ENCODE measurements at places on chromosomes 12 and 14.
A peak's percentile ranks its signal among the peaks of the same experiment; 100 is the strongest.

- no peak for DNase-seq
These were observed 175.1 kb upstream of the SFSWAP start for GRCh38 chr12:131535779-131536178.

DNA sequence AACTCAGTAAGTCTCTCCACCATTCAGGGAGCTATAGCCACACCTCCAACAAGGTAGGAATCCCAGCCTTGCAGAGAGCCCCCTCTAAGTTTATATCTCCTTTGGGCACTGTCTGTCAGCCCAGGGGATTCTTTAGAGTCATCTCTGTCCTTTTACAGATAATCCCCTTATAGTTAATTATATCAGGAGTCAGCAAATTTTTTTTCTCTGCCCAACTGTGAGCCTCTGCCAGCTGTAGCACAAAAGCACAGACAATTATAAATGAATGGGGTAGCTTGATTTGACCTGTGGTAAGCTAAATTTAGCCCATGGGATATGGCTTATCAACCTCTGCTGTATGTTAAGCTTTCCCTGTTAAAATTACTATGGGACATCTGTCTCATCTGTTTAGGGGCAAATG lies 8.3 kb downstream of the CEP128 start:
- DNase-seq = no peak

DNA sequence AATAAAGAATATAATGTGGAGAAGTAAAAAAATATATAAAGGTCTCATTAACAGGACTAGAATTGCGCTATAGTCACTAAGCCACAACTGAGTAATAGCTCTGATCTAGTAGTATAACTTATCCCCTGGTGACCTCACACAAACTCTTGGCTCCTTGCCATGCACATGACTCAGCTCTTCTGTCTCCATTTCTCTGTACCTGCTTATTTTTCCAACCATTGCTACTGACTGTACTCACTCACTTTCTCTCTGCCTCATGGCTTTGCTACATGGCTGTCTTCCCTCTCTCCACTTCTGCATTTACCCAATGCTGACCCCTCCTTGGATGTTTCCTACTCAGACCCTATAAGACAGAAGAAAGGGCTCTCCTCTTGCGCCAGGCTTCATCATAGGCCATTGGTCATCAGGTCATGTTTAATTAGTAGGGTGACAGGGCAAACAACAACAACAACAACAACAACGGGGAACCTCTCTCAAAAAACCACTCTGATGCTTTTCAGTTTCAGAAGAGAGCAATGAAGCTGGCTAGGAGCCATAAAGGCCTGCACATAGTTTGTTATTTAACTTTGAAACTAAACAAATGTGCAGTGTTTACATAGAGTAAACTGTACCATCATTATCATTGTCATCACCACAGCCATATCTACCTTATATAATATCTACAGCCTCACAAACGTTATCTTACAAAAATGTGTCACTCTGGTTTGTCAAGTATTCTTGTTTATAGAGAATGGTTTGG lies 25.6 kb upstream of the KRAS start:
- DNase-seq = peak; percentile 65

DNA sequence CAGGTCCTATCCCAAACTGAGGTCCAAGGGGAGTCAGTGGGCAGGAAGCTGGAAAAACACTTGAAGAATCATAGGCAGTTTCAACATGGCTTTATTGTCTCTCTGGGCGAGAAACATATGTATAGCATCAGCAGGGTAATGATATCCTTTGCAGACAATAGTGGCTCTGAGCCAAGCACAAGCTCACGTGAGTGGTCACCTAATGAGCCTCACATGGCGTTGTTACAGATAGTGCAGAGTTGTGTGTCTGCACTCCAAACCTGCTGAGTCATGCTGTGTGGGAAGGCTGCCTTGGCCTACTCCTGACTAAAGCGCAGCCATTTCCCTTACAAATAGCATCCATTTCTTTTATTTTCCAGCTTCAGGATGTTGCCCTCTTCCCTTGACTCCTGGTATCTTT lies 105.2 kb upstream of the SYT1 start:
- no peak for DNase-seq

GRCh38 chr14:28012629-28013415 lies 753.8 kb upstream of the FOXG1 start:
- peak; percentile 15 for DNase-seq

GRCh38 chr12:20472102-20472782 lies 103.9 kb downstream of the PDE3A start:
- no peak for DNase-seq

Measured in Calu3 (cell line).